ENCODE measurements at places on chromosomes 12 and 14.

GRCh38 chr12:10802587-10802986 is at the start of gene TAS2R7:
Gene TAS2R7, minus strand, starts transcription at chr12:10802627. Its CDS starts 57 bp downstream, at chr12:10802570.
- no peak for DNase-seq

DNA sequence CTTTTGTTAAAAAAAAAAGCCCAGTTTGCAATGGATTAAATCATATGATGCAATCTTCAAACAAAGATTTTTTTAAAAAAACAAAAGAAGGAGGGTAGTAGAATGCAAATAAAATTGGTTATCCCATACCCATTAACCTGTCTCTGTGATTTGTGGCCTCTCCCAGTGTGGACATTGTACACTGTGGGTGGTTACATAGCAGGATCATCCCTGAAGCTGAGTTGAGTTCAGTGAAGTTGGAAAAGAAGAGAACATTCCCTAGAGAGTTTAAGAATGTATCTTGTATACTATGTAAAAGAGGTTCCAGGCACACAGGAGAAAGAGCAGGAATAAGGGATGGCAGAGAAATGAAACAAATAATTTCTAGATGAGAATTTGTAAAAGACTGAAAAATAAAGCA is 142.4 kb upstream of the SLC16A7 start:
- DNase-seq, result no peak

DNA sequence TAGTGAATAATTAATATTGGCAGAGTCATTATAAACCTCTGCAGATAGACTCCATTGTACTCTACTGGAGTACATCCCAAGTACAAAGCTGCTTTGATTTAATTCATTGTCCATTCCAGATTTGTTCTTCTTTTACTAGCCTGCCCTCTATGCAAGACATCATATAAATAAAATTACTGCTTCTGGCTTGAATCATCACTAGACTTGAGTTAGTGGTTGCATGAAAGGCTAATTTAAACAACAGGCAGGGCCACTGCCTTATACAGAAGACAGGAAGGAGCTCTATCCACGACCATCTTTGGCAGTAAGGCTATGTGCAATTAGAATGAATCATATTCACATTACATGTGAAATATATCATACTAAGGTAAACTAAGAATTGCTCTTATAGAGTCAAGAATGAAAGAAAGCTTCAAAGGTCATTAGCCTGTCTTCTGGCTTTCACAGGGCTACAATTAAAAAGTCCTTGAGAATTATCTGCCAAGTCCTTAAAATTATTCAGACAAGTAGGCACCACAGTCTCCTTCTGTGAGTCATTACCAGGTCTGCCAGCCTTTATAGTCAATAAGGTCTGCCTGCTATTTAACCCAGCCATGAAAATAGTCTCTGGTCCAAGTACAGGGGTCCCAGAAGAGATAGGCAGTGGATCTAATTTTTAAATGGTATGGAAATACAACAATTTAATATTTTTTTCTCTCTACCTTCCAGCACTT is 631.8 kb downstream of the TMTC2 start:
- no peak for DNase-seq

DNA sequence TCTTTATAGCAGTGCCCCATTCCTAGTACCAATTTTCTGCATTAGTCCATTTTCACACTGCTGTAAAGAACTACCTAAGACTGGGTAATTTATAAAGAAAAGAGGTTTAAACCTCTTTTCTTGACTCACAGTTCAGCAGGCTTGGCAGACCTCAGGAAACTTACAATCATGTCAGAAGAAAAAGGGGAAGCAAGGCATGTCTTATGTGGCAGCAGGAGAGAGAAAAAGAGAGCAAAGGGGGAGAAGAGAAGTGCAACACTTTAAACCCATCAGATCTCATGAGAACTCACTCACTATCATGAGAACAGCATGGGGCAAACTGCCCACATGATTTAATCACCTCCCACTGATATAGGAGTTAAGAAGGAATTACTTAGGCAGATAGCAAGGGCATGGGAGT is 101.6 kb upstream of the PLEKHG7 start:
- no peak for DNase-seq

GRCh38 chr14:80981156-80981555 is 25.7 kb downstream of the TSHR start:
- no peak for DNase-seq

DNA sequence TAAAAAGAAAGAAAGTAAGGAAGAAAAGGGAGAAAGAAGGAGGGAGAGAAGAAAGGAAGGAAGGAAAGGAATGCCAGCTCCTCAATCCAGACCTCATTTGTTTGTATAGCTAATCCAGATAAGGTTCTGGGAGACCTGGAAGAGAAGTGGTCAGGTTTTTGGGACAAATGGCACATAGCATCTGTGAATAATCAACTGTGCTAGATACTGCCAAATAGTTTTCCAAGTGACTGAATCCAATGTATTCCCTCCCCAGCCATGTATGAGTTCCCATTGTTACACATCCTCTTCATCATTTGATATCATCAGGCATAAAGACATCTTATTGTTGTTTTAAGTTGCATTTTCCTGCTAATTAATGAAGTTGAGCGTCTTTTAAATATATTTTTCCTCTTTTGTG is 18.6 kb upstream of the PTGR2 start:
- no peak for DNase-seq

- DNase-seq, result no peak
Measured at GRCh38 chr14:71524320-71524982, 407.8 kb upstream of the RGS6 start.

GRCh38 chr14:51604073-51604472 is 47.6 kb upstream of the FRMD6 start:
- peak; percentile 97 for DNase-seq

DNA sequence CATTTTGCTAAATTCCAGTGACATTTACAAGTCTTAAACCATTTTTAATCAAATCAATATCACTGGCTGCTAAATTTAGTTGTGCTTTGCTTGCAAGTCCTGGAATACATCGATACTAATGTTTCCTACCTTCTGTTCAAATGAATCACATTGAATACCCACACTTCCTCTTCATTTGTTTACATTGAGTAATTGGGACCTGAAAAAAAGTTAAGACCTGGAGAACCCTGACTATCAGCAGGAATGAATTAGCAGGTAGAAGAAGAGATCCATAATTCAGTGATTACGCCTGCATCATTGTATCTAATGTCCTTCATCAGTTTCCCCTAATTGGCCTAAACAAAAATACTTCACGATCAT is 369.3 kb downstream of the ETNK1 start:
- no peak for DNase-seq

- DNase-seq, result no peak
Measured at GRCh38 chr12:118645219-118645618, 268.9 kb downstream of the SUDS3 start.

DNA sequence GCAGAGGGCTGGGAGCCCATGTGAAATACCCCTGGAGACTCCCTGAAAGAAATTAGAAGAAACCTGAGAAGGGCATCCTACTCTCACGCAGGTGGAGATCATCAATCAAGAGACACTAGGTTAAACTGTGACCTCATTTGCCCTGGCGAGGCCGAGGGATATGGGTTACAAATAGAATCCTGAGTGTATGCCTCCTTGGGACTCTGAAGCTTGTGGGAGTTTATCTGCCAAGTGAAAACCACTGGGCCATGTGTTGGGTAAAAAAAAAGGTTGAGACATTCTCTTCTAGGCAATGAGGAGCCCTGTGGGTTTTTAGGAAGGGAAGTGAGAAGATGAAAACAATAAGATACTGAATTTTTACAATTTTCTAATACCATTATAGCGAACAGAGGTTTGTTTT is 160.7 kb upstream of the ARID2 start:
- no peak for DNase-seq

- no peak for DNase-seq
Measured at GRCh38 chr14:31280871-31281220, 73.3 kb upstream of the HECTD1 start.

- DNase-seq, result no peak
Measured at GRCh38 chr12:62130834-62131552, 129.2 kb upstream of the USP15 start.

DNA sequence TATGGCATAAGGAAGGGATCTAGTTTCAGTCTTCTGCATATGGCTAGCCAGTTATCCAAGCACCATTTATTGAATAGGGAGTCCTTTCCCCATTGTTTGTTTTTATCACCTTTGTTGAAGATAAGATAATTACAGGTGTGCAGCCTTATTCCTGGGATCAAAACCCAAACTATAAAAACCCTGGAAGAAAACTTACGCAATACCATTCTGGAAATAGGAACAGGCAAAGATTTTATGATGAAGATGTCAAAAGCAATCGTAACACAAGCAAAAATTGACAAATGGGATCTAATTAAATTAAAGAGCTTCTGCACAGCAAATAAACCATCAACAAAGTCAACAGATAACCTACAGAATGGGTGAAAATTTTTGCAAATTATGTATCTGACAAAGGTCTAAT is 128.5 kb upstream of the DCN start:
- no peak for DNase-seq

- no peak for DNase-seq
Measured at GRCh38 chr14:88386256-88386794, 868 bp downstream of the SPATA7 start.

DNA sequence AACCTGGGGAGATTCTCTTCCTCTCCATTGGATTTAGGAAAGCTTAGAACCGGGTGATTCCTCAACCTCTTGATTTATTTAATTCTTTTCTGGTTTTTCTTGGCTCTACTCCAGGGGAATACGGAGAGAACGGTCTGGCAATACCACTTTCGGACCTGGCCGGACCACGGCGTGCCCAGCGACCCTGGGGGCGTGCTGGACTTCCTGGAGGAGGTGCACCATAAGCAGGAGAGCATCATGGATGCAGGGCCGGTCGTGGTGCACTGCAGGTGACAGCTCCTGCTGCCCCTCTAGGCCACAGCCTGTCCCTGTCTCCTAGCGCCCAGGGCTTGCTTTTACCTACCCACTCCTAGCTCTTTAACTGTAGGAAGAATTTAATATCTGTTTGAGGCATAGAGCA is 67.6 kb downstream of the PTPN11 start:
- DNase-seq, result no peak

GRCh38 chr12:78101946-78102635 is 271.4 kb downstream of the NAV3 start:
- no peak for DNase-seq

- peak; percentile 70 for DNase-seq
Measured at GRCh38 chr12:40907115-40907527, 214.9 kb downstream of the CNTN1 start.

DNA sequence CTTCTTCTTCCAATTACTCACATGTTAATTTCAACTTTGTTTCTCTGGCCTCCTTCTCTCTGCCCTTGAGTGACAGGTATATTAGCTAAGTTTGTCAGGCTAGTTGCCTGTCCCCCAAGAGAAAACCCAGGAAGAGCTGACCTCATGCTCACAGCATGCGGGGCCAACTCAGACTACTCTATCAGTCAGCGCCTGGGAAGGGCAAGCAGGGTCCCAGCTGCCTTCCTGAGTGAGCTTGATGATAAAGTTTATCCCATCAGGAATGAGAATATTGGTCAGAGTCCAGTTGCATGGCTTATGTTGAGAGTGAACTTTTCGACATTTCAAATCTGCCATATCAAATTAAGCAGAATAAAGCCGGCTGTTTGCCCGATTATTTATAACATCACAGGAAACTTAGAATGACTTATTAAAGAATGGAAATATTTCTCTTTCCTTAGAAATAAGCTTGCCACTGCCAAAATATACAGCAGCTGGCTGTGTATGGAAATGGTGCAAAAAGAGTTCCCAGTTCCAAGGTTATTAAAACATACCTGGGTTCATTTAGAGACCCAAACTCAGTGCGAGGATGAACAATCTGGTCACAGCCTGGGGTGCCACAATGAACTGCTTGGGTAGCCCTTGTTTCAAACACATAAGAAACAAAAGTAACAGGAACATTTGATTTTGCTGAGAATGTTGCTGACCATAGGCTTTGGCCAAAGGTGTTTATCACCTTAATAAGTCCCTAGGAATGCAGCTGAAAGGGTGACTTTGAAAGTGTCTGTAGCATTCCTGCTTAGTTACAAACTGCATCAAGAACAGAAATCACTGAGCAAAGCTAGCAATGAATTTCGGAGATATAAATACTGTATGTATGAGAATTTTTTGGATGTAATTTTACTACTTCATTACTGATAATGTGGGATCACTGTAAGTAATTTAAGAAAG is 1553.8 kb upstream of the FLRT2 start:
- peak; percentile 57 for DNase-seq

GRCh38 chr12:131786331-131786730 is 41.9 kb upstream of the MMP17 start:
- DNase-seq, result no peak

- no peak for DNase-seq
Measured at GRCh38 chr12:27751386-27752047, 28.5 kb upstream of the KLHL42 start.

DNA sequence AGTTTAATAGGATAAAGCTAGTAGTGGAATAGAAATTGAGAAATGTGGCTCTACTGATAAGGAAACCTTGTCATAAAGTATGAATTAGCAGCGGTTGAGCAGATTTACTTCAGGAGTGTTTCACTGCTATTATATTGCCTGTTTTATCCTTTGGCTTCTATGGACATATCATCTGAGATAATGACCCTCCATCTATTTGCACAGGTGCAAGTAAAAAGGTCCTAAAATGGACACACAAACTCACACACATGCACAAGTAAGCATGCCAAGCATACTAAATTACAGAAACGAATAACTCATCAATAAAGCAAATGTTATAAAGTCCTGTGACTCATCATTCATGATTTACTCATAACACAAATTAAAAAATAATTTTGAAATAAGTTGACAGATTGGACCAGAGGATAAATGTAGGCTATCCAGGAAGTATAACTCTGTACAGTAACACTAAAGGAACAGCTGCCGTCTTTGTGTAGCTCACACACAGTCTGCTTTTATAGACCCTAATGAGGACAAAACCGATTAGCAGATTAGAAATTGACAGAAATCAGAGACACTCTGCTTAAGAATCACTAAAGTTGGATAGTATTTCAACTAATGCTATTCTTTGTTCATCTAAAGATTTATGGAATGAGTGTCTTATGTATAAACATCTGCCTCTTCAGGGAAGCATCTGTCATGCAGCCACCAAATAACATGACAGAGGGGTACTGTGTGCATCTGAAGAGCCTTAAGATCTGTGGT is 73.9 kb downstream of the SYT1 start:
- DNase-seq, result peak; percentile 32

GRCh38 chr12:24084800-24085199 is 135.3 kb upstream of the SOX5 start:
- DNase-seq, result no peak

DNA sequence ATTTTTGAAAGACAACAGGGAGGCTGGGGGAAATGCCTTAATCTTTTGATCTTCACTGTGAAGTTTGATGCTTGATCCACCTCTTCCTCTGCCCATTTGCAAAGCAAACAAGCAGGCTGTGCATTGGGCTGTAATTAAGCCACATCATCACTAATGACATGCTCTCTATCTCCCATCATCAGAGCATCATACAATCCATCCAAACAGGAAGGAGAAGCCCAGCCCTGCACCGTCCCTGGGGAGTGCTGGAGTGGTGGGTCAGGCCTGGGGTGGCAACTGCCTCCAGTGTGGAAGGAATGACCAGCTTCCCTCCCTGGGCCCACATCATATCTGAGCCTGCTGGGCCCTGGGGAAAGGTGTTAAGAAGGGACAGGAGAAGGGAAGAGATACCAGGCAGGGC is 6.9 kb upstream of the KRT74 start:
- DNase-seq, result no peak
